ELF-1 (cell line): ENCODE measurements at places on chromosomes 1 and 21.

GRCh38 chr1:9653491-9654050 is 2.0 kb downstream of the PIK3CD start:
- no peak for DNase-seq

GRCh38 chr1:190338829-190339228 is 138.8 kb downstream of the BRINP3 start:
- DNase-seq = no peak

DNA sequence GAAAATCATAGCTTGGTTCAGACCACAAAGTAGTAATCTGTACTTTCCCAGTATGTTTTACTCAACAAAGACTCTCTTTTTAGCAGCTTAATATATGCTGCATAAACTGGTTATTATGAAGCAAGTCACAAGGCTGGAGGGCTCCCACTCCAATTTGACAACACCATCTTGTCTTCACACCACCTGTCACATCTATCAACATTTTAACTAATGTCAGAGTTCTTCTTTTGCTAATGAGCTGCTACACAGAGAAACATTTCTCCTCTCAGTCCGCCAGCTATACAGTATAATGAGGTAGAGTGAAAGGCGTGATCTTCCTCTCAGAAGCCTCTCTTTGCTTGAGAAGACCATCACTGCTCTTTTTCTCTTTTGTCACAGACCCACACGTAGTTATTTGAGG is 230.1 kb downstream of the BARHL2 start:
- no peak for DNase-seq

- no peak for DNase-seq
Observed at GRCh38 chr21:20249401-20249800, 748.8 kb upstream of the NCAM2 start.

DNA sequence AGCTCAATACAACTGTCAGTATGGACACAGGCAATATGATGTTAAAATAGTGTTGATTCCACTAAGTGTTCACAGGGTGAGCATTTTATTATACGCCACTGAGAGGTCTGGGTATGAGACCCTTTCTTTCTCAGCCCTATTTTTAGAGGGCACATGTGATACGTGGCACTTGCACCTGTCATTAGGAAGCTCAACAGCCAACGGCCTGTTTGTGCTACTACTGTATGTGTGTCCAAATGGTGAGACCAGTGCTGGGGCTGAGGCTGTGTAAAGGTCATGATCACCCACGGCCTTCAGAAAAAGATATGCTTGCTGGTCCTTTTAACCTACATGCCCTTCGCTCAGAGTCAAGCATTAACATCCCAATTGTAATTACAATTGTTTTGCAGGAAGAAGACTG is 176.2 kb downstream of the DUSP10 start:
- no peak for DNase-seq

DNA sequence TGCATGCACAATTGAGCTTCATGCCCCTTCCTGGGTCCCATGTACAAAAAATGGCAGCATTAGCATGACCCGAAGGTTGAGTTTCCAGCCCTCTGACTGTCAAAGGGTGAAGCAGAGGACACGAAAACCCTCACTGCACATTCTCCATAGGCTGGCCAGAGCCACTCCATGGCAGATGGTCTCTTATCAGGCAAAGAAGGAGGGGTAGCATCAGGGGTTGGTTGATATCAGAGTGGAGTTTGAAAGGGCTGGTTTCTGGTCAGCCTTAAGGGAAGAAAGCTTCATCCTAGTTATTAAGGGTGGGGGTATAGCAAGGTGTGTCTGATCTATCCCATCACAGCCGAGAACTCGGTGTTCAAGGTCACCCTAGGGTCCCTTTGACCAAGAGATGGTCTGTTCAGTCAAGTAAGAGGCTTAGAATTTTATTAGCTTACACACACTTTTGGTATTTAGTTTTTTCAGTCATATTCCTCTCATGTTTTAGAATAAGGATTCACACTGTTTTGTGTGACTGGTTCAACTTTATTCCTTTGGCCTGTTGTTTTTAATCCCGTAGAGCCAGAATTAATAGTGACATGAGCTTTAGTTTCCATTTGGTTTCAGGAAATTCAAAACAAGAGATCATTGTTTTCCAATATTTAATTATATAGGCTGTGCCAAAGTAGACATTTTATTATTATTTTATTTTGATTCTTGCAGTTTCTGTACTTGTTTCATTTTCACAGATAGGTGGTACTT is 199.9 kb upstream of the FMN2 start:
- no peak for DNase-seq

DNA sequence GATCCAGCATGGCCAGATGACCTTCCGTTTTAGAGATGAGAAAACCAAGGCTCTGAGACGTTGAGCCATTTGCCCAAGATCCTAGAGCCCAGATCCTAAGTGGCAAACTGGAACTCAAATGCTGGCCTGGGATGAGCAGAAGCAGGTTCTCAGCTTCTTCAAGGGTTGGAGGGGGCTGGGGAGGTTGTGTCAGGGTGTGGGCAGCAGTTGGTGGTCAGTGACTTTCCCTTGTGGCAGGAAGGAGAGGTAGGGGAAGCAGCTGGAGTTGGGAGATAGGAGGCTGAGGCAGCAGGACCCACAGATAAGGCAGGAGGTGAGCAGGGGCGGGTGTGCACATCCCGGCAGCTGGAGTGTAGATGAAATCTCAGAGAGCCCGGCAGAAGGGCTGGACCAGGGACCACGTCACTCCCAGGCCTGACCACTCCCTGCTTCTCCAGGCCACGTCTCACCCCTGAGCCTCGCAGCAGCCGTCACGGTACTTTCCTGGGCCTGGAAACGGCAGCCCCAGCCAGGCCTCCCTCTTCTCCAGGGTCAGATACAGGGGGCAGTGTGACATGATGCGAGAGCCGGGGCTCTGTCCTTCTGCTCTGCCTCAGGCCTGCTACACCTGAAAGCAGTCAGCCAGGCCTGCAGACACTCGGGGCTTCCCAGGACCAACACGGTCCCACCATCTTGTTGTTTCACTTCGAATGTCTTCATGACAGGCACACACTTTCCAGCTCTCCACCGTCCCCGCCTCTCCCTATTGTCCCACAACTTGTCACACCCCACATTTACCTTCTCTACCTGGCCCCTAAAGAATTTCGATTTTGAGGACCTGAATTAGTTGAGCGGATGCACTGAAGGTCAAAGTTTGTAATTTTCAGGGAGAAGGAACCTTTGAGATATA is 11.5 kb upstream of the LAPTM5 start:
- peak; percentile 57 for DNase-seq

DNA sequence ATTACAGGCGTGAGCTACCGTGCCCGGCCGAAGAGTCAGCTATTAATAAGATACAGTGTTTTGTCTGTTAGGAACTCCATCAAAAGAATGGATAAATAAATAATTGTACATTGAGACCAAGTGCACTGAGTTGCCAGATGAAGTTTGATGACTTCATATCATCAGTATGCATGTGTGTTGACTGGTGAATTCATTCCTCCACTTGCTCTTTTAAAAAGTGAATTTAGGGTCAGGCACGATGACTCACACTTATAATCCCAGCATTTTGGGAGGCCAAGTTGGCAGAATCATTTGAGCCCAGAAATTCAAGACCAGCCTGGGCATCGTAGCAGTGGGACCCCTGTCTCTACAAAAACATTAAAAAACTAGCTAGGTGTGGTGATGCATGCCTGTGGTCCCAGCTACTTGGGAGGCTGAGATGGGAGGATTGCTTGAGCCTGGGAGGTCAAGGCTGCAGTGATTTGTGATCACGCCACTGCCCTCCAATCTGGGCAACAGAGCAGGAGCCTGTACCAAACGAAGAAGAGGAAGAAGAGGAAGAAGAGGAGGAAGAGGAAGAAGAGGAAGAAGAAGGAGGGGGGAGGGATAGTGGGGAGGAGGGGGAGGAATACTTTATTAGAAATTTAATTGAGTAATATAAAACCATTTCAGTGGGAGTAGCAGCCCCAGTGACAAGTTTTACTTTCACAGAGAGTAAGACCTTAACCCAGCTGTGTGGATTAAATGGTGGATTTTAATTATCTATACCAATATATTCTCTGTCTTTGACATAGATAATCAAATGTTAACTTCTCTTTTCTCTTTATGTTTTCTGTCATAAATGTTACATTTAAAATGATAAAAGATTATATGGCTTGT is 74.9 kb downstream of the CCDC18 start:
- DNase-seq = no peak

DNA sequence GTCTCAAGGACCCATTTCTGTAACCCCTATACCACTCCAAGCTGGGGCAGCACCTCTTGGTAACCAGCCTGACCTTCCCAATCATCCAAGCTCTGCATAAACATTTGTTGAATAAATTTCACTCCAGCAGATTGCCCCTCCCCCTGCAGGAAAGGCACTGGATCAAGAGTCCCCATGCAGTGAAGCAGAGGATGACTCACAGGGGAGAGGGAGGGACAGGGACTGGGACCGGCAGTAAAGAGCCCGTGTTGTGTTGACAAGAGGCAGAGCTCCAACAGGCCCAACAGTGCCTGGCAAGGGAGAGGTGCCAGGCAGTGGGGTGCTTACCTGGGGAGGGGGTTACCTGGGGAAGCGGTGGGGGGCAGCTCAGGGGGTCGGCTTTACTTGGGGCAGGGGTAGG is 32.3 kb downstream of the SLC9A1 start:
- no peak for DNase-seq

GRCh38 chr21:44569861-44570517 is 3.5 kb upstream of the KRTAP10-4 start:
- DNase-seq = no peak

- DNase-seq = no peak
Observed at GRCh38 chr1:164064501-164064900, 494.5 kb upstream of the PBX1 start.

DNA sequence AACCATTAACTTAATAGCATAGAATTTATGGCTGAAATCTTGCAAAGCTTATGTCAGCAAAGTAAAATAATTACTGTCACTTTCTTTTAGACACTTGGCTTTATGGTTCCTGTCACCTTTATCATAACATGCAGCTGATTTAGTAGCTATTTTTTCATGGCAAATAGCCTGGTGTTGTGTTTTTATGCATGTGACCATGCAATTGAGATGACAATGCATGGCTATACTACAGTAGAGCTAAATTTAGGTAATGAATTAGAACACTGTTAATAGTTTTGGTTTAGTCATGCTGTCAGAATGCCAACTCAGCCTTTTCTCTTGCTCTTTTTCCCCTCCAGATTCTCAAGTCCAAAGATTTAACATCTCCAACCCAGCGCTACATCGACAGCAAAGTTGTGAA is 88.6 kb downstream of the TGFB2 start:
- DNase-seq = no peak

- no peak for DNase-seq
Observed at GRCh38 chr1:98766255-98766654, 104.7 kb downstream of the SNX7 start.

- no peak for DNase-seq
Observed at GRCh38 chr1:161044535-161044907, 1.3 kb downstream of the USF1 start.

- no peak for DNase-seq
Observed at GRCh38 chr1:235160383-235160956, 580 bp downstream of the RBM34 start.

GRCh38 chr21:15159382-15160020 is 94.7 kb upstream of the NRIP1 start:
- DNase-seq = no peak

- no peak for DNase-seq
Observed at GRCh38 chr1:236282719-236283118, 961 bp upstream of the ERO1B start.

DNA sequence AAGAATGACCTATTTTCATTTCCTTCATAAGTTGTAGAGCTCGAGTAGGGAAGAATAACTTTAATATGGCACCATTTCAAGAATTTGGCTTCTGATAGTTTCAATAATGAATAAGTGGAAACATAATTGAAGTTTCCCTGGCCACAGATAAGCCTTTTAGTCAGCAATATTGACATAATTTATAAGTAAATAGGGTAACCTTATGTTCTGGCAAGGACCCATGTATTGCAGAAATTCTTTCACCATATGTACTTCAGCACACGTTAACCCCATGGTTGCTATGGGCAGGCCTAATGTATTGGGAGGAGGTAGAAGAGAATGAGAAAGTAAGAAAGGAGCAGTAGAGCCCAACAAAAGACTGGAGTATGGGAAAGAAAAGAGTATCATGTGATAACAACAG is 25.4 kb downstream of the MDM4 start:
- no peak for DNase-seq

DNA sequence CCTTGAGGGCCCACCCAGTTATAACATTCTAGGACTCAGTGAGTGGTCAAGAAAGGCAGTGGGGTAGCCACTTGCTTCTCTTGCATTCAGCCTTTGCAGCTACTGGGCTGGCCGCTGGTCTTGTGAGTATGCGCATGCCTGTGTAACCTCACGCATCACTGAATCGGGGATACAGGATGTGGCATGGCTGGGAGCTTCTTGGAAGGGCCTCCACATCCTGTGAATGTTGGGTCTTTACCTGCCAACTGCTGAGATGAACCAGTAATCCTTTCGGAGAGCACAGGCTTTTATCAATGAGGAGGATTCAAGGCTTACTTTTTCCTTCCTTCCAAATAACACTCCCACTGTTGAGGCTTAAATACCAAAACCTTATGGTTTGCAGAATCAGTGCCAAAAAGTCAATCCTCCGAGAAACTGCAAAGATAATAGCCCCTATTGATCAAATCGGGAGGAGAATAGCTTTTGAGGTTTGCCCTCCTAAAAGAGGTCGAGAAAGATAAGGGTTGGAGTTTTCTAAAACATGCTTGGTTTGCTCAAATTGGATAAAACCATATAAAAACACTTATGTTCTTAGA is 198.9 kb upstream of the UBE2U start:
- no peak for DNase-seq

GRCh38 chr1:96509951-96510350 is 211.6 kb upstream of the PTBP2 start:
- DNase-seq = no peak

GRCh38 chr1:232581932-232582331 is 48.0 kb downstream of the SIPA1L2 start:
- DNase-seq = no peak

GRCh38 chr1:214386747-214387146 is 105.8 kb downstream of the SMYD2 start:
- peak; percentile 27 for DNase-seq

DNA sequence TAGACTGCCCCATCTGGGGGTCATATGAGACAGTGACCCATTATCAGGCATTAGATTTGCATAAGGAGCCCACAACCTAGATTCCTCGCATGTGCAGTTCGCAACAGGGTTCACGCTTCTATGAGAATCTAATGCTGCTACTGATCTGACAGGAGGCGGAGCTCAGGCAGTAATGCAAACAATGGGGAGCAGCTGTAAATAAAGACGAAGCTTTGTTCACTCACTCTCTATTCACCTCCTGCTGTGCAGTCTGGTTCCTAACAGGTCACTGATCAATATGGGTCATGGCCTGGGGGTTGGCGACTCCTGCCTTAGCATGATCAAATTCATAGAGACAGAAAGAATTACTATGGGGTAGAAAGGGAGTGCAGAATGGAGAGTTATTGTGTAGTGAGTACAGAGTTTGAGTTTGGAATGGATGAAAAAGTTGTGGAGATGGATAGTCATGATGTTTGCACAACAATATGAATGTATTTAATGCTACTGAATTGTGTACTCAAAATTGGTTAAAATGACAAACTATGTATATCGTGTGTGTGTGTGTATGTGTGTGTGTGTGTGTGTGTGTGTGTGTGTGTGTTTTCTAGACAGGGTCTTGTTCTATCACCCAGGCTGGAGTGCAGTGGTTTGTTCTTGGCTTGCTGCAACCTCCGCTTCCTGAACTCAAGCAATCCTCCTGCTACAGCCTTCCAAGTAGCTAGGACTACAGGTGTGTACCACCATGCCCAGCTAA is 42.2 kb downstream of the BTF3L4 start:
- DNase-seq = peak; percentile 46

- DNase-seq = peak; percentile 52
Observed at GRCh38 chr1:23422241-23422877, 2.2 kb downstream of the TCEA3 start.
